Hepatocyte (in vitro differentiated cells): ENCODE measurements at places on chromosomes 6 and 20. TPM values are rescaled to one million over a fixed set of nuclear protein-coding genes. Genes with fewer than 3 reads are reported as not detected.

Gene KCNK15
- total RNA-seq: 0.92 and 1.7 TPM in 2 replicates

Gene OLIG3
- not detected in 2 replicates for total RNA-seq

Gene MKKS
- 17.4 and 17.5 TPM in 2 replicates for total RNA-seq

Gene GUCA1A
- total RNA-seq: 0.43 and 0.92 TPM in 2 replicates

Gene TREM2
- total RNA-seq: 2.5 and 2.8 TPM in 2 replicates

Gene APOM
- 9.3 and 10.4 TPM in 2 replicates for total RNA-seq

Gene PCMTD2
- total RNA-seq: 68.4 and 79.2 TPM in 2 replicates

Gene FAM217A
- total RNA-seq: not detected in 2 replicates

Gene NEDD9
- total RNA-seq: 55.1 and 57.3 TPM in 2 replicates

Gene TAF8
- 16.7 and 25.1 TPM in 2 replicates for total RNA-seq

Gene RAD21L1
- not detected in 2 replicates for total RNA-seq

Gene BPIFB4
- total RNA-seq: not detected in 2 replicates

Gene ADTRP
- 9.8 and 10.0 TPM in 2 replicates for total RNA-seq

Gene TRDN
- 0.10 and 0.24 TPM in 2 replicates for total RNA-seq

Gene C20orf204
- total RNA-seq: 0.57 and 0.72 TPM in 2 replicates

Gene HEBP2
- total RNA-seq: 12.2 and 21.6 TPM in 2 replicates

Gene ZSWIM3
- total RNA-seq: 4.3 and 6.2 TPM in 2 replicates

Gene KHDC1L
- total RNA-seq: not detected in 2 replicates

Gene C6orf141
- total RNA-seq: 1.7 and 2.9 TPM in 2 replicates

Gene KIF25
- total RNA-seq: 0.40 TPM in 1 of 2 replicates, not detected in the other

Gene C4B
- total RNA-seq: 57.5 and 68.9 TPM in 2 replicates

Gene PTPRT
- 0.83 and 1.6 TPM in 2 replicates for total RNA-seq

Gene TNFRSF6B
- 0.97 and 3.3 TPM in 2 replicates for total RNA-seq

Gene EEF1A2
- 18.5 and 23.5 TPM in 2 replicates for total RNA-seq

Gene CNBD2
- total RNA-seq: 4.7 TPM in 2 replicates

Gene SLC22A16
- not detected in 2 replicates for total RNA-seq

Gene ANKRD66
- not detected in 2 replicates for total RNA-seq

Gene ATXN1
- 28.7 and 32.6 TPM in 2 replicates for total RNA-seq

Gene CTCFL
- 0.12 TPM in 1 of 2 replicates, not detected in the other for total RNA-seq

Gene RFX6
- 5.1 and 6.8 TPM in 2 replicates for total RNA-seq

Gene QKI
- 81.8 and 92.5 TPM in 2 replicates for total RNA-seq

Gene PHIP
- 38.0 and 44.4 TPM in 2 replicates for total RNA-seq

Gene PAQR8
- total RNA-seq: 34.0 and 36.9 TPM in 2 replicates

Gene AGER
- 4.5 and 5.9 TPM in 2 replicates for total RNA-seq

Gene SLC44A4
- total RNA-seq: 76.2 and 92.0 TPM in 2 replicates

Gene NFS1
- total RNA-seq: 48.5 and 49.0 TPM in 2 replicates

Gene HMGCLL1
- total RNA-seq: 4.0 and 4.8 TPM in 2 replicates

Gene LY6G5C
- 0.32 TPM in 1 of 2 replicates, not detected in the other for total RNA-seq

Gene FAM162B
- total RNA-seq: 4.5 and 8.0 TPM in 2 replicates

Gene EPPIN
- total RNA-seq: not detected in 2 replicates

Gene RNGTT
- total RNA-seq: 15.6 and 16.1 TPM in 2 replicates

Gene AVP
- 0.67 TPM in 1 of 2 replicates, not detected in the other for total RNA-seq

Gene PFDN4
- 102 and 121 TPM in 2 replicates for total RNA-seq

Gene HLA-DQB1
- total RNA-seq: 12.0 and 12.2 TPM in 2 replicates

Gene PTK6
- total RNA-seq: 0.52 and 1.1 TPM in 2 replicates

Gene NRSN2
- total RNA-seq: 29.8 and 32.0 TPM in 2 replicates

Gene TMEM151B
- 0.30 and 0.44 TPM in 2 replicates for total RNA-seq
